ENCODE measurements at places on chromosomes 5 and 9.

DNA sequence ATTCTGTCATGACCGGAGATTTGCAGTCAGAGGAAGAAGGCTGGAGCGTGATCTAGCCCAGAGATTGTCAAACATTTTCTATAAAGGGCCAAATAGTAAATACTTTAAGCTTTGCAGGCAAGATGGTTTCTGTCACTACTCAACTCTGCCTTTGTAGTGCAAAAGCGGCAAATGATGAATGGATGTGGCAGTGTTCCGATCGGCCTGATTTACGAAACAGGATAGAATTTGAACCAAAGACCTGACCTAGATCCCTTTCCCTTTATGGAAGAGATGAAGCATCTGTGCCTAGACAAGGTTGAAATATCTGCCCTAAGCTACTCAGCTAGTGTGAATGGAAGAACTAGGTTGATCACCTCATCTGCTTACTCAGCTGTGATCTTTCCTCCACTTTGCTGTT lies 209.5 kb downstream of the YTHDC2 start:
- DNase-seq = no peak

GRCh38 chr5:98994611-98995010 lies 65.8 kb upstream of the CHD1 start:
- DNase-seq = no peak

- DNase-seq = no peak
Measured at GRCh38 chr5:80037366-80037765, 2.2 kb downstream of the THBS4 start.

- no peak for DNase-seq
Measured at GRCh38 chr5:78574731-78575161, 73.8 kb downstream of the LHFPL2 start.

- DNase-seq = no peak
Measured at GRCh38 chr5:115214541-115214940, 44.8 kb upstream of the TRIM36 start.

All from activated CD4-positive, CD25-positive, alpha-beta regulatory T cell treated with anti-CD3 and anti-CD28 coated beads, Interleukin-2, amount 50 U/mL, for 72 hours (primary cell).